ENCODE measurements at places on chromosomes 11 and 22.
A peak's percentile ranks its signal among the peaks of the same experiment; 100 is the strongest.

GRCh38 chr11:4146070-4146771 lies 51.6 kb downstream of the RRM1 start:
- no peak for DNase-seq

DNA sequence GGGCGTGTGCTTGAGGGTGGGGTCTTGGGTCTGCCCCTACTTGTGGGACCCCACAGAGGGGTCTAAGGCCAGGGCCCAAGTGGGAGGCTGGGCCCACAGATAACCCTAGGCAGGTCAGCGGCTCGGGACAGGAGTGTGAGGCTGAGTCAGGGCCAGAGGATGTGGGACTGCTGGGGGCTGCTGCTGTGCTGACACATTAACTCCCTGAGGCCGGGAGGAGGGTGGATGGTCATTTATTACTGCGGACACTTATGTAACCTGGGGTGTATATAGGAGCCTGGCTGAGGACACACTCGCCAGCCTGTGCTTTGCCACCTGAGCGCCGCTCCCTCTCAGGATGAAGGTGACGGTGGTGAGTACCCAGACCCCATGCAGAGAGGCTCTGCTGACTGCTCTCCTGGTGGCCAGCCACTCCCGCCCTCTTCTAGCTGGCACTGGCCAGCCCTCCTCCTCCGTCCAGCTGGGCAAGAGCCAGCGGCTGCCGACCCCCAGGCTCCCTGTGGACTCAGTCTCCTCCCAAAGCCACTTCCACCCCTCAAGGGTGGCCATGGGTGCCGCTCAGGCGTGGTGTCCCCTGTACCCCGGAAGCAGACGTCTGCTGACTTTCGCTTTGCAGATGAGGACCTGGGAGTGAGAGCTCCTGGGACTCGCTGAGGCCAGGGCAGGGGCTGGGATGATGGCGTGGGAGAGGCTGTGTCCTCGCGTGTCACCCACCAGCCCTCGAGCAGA lies at the start of gene MIOX:
Gene MIOX, plus strand, starts transcription at position 299 of the 729 bp plus-strand sequence. Its CDS starts 39 bp downstream, at position 338.
- peak; percentile 24 for DNase-seq

DNA sequence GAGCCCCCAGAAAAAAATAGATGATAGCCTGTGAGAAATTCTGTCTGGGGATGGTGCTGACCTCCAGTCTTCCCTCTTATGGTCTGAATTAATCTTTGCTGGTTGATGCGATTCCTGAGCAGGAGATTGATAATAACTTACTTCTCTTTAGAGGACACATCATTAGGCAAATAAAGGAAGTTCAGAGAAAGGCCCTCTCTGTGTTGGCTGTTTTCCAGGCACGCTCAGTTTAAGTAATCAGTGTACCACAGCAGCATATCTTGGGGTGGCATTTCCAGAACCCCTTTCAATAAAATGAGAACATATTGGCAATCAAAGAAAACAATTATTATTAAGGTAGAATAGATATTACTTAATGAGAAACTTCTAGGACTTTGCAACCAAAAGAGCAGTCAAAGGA lies 1129.3 kb upstream of the RAG2 start:
- DNase-seq: no peak

DNA sequence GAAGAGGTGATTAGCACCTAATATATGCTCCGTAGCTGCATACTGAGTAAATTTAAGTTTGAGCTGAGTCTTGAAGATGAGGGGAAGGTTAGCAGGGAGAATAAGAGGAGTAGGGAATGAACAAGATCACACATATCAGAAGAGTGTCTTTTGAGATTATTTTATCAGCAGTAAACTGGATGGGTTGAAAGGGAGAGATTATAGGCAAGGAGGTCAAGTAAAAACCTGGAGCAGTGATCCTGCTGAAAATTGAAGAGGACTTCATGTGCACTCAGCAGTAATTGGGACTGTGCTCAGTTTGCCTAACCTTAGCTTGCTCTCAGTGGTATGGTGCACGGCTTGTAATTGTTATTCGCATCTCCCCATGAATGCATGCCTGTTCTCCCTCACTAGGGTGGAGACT lies 79.5 kb upstream of the PICALM start:
- no peak for DNase-seq

DNA sequence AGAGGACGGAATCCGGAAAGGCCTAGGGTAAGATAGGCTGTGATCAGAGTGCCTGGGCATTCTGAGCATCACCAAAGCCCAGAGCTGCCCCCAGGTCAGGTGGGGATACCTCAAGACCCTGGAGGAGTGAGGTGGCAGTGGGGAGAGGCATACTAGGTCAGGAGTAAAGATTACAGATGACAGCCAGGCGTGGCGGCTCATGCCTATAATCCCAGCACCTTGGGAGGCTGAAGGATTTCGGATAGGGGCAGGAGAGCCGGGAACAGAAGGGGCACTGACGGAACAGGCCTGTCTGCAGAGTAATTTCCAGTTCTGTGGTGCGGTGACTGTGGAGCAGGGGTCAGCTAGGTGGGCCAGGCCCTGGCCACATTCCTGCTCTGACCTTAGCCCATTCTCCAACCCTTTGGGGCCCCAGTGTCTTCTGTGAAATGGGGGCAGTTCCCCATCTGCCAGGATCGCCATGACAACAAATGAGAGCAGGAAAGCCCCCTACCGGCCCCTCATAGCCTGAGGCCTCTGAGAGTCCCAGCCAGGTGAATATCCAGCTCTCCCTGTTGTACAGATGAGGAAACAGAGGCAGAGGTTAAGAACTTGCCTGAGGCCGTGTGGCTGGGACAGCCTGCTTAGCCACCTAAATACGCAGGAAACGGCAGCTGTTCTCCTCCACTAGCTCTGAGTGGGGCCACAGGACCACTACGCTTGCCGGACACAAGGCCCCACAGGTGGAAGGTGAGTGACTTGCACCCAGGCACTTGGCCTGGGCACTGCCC lies 9.2 kb downstream of the BAD start:
- no peak for DNase-seq

- DNase-seq: peak; percentile 93
Observed at GRCh38 chr11:102047305-102047924, at the start of gene CFAP300. CFAP300 (plus strand) TSS chr11:102047437; CDS start chr11:102047471, 34 bp downstream.

GRCh38 chr11:63478896-63479295 lies 12.1 kb downstream of the PLAAT5 start:
- DNase-seq: no peak

GRCh38 chr11:133947321-133947756 lies 9.4 kb downstream of the IGSF9B start:
- DNase-seq: peak; percentile 53

DNA sequence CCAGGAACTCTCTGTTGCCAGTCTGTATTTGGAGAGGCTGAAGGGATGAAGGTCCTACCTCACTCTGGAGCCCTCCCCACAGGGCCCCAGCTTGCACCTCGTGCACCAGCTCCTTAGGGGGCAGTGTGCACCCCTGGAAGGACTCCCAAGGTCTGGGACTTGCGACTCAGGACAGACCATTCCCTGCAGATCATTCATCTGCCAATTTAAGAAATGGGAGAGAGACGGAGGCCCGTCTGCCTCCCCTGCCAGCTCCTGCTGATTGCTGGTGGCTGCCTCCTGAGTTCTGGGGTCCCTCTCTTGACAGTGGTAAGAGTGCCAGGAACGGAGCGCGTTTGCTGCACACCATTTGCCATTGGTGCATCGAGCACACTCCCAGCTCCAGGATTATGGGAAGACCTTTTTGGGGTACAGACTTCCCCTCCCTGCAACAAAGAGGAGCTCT lies 27.4 kb upstream of the MALAT1 start:
- no peak for DNase-seq

GRCh38 chr22:27911330-27911729 lies 7.7 kb downstream of the PITPNB start:
- no peak for DNase-seq

DNA sequence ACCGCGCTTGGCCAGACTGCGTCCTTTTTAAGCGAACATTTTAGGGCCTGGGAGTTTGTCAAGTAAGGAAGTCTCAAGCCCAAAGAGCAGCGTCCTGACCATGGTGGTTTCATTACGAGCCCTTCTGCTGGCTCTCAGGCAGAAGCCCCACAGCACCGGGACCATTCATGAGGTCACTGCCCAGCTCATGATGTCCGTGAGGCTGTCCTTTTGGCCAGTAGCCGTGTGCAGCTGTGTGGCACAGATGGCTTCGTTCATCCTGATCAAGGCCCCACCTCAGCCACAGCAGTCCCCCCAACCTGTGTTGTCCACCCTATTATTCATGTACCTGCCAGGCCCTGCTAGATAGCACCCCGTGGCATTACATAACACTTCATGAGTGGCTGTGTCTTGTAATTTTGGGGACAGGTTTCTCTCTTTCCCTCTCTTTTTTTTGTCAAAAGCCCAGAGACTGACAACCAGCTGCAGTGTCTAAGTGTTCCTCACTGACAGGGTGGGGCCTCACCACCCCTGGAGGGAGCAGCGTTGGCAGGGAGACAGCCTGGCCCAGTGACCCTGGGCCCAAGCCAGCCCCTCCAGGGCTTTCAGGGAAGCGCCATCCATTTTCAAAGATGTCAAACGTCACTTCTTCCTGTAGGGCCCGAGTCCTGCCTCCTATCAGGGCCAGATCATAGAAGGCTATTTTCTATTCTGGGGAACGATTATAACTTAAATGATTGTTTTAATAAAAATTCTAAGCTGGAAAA lies 21.8 kb upstream of the CABP7 start:
- DNase-seq: no peak

DNA sequence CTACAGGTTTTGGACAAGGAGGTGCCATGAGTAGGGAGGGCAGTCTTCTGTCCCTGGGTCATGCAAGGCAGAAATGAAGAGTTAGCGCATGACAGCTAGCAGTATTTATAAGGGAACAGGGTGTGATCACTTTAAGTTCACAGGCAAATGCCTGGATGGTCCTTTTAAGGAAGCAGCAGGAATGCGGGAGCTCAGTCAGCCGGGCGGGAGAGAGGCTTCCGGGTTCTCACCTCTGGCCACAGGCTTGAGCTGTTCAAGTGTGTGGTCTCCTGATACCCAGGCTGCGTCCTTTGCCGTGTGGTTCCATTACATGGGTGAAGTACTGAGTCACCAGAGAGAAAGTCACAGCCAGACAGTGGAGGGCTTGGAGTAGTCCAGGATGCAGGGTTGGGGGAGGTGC lies 105.4 kb downstream of the BCR start:
- DNase-seq: no peak

DNA sequence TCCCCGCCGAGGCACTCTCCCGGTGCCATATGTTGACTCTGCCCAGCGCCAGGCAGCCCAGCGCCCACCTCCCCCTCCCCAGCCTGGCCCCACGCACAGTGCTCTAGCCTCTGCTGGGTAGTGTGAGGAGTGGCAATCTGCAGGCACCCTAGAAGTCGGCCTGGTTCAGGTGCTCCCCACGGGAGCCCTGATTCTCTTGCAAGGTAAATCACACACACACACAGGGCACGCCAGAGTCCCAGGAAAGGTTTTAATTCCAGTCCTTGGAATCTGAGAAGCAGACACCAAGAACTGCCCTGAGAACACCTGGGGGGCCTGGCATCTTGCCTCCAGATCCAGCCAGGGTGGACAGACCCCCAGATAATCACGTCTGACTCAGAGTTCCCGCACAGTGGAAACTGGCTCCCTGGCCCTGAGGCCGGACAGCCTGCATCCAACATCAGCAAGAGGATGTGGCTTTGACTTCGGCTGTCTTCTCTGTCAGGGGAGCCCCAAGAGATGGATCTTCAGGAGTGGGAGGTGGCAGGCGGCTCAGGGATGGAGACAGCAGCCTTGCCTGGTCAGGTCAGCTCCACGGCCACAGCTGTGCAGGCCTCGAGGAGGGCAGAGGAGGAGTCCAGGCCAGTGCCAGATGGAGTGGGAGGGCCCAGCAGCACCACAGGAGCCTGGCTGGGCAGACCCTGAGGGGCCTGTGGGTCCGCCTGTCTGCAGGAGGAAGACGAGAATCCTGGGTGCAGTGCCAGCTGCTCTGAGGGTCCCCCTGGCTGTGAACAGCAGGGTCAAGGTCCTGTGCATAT lies 1.1 kb upstream of the RIN1 start:
- DNase-seq: peak; percentile 62

GRCh38 chr11:44885919-44886789 lies 64.5 kb downstream of the TP53I11 start:
- DNase-seq: no peak

DNA sequence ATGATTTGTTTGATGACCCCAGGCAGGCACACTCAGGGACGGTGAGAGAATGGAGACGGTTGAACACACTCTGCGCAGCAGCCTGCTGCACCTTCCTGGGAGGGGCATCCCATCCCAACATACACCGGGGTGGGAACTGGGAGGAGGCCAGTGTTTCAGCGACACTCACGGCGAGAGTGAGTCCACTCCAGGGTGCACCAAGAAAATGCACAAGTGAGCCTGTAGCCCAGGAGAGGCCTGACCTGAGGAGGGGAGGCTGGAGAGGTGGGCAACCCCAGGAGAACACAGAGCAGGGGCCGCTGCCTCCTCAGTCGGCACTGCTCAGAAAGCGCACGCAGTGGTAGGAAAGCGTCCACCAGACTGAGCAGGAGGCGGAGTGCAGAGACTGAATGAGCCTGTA lies 54.5 kb downstream of the IGF2 start:
- no peak for DNase-seq

DNA sequence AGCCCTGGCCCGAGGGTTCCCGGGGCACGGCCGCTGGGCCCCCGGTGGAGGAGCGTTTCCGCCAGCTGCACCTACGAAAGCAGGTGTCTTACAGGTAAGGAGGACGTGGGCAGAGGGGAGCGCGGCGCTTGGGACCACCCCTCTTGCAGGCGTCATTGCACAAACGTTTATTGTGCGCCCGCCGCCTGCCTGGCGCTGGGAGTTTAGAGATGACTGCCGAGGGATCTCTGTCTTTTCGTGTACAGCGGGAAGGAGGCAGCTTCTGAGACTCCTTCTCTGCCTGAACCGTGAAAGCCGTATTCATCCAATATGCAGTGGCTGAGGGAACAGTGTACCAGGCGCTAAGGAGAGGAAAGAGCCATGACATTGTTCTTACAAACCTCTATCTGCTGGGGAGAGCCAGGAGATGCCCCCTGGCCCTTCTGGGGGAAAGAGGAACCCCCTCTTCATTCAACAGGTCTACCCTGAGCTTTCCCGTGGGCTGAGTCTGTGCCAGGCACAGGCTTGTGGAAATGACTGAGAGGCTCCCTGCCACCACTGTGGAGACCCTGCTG lies 13.8 kb upstream of the DGKZ start:
- DNase-seq: no peak

DNA sequence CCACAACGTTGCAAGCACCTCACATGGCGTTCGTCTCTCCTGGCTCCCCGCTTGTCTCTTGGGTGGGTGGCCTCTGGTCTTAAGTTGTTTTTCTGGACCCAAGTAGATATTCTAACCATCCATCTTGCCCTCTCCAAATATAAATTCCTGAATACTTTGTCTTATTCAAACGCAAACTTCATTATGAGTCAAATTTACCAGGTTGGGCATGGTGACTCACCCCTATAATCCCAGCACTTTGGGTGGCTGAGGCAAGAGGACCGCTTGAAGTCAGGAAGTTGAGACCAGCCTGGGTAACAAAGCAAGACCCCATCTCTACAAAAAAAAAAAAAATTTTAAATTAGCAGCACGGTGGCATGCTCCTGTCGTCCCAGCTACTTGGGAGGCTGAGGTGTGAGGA lies 5.1 kb upstream of the IGSF9B start:
- DNase-seq: no peak

DNA sequence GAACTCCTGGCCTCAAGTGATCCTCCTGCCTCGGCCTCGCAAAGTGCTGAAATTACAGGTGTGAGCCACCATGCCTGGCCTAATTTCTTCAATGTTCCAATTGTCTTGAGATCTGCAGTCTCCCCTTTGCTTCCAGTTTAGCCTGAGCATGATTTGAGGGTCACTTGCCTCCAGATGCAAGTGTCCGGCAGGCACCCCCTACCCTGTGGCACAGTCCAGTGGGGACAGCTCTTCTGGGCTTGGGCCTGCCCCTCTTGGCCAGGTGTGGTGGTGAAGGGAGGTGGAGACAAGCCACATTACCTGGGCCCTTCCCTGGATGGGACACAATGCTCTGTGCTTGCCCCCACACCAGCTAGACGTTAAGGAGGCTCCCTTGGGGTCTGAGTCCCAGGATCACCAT lies 21.3 kb upstream of the CACNG2 start:
- DNase-seq: no peak

Measured in glutamatergic neuron (in vitro differentiated cells).